ENCODE measurements at places on chromosomes 4 and X. TPM values are rescaled to one million over a fixed set of nuclear protein-coding genes. Genes with fewer than 3 reads are reported as not detected.

DNA sequence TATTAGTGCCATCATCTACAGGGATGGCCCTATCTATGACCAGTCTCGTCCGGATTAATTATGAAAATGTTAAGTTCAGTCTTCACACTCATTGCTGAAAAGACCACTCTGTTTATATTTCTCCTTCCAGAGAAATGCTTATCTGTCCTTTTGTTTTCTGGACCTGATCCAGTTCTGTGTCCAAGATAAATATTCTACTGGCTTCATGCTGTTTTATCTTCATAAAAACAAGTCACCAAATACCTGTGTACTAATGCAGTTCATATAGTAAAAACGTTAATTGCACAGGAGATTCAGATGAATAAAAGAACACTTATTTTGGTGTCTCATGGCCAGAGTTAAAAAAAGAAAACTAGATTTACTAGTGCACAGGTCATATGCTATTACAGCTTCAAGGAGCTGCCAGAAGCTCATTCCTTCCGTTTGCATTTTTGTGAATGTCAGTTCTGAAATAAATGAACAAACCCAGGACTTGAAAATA, 17.3 kb downstream of the FNIP2 start:
- no peaks in the 10 kb centered on the region for H3K27me3 ChIP-seq
- no peaks in the 10 kb centered on the region for H3K4me1 ChIP-seq
- DNase-seq: no peak
- H3K36me3 ChIP-seq: no peaks in the 10 kb centered on the region

DNA sequence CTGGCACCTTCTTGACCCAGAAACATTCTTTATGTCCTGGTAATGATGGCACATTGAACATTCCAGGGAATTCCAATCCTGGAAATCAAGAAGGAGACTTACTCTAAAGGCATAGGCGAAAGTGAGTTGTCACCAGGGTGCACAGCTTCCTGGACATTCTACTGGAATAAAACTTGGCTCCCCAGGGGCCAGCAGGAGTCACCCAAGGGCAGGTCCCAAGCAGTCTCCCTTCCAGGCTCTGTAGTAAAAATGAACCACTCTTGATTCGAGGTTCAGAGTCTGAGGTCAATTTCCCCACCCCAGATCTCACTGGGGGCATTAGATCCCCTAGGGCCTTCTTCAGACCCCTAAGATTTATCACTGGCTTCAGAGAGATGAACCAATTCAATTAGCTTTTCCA, 338.7 kb upstream of the GATB start:
- H3K36me3 ChIP-seq: no peaks in the 10 kb centered on the region
- H3K27ac ChIP-seq: peak overlapping the region; percentile 89
- no peaks in the 10 kb centered on the region for H3K27me3 ChIP-seq
- peak overlapping the region; percentile 8 for H3K4me3 ChIP-seq
- DNase-seq: no peak
- H3K4me1 ChIP-seq: peaks cover 93% of the 10 kb centered on the region

DNA sequence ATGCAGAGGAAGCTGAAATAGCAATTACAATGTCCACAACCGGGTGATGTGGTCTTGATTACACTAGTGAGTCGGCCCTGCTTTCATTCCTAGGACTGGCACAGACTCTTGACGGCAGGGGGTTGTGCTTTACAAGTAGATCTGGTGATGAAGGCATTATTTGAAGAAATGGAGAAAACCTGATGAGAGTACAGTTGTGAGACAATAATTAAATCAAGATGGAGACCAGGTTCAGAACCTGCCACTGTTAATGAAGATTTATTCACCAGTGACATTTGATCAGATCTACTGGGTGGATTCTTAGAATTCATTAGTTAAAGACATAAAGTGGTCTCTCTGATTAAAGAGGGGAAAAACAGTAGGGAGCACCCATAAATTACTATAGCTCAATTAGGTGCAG, 747.2 kb downstream of the STPG2 start:
- no peaks in the 10 kb centered on the region for H3K36me3 ChIP-seq
- no peaks in the 10 kb centered on the region for H3K27me3 ChIP-seq
- no peak for DNase-seq
- no peak overlapping the region for H3K4me3 ChIP-seq

DNA sequence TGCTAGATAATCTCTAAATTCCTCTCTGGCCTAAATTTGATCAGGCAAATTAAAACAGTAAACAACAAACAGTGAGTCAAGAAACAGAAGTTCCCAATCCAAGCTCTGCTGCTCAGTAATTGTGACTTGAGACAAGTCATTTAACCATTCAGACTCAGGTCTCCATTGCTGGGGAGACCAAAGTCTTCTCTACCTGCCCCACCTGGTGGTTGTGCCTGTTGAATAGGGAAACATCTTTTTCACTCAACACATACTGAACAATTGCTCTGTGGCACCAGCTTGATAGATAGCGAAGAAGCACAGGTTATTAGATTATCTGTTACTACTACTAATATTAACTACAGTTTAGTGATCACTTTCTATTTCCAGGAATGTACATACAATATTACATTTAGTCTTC, 112.1 kb upstream of the EOLA2 start:
- DNase-seq: no peak
- no peaks in the 10 kb centered on the region for H3K4me1 ChIP-seq
- H3K4me3 ChIP-seq: no peak overlapping the region
- no peak overlapping the region for H3K27ac ChIP-seq
- no peaks in the 10 kb centered on the region for H3K27me3 ChIP-seq

DNA sequence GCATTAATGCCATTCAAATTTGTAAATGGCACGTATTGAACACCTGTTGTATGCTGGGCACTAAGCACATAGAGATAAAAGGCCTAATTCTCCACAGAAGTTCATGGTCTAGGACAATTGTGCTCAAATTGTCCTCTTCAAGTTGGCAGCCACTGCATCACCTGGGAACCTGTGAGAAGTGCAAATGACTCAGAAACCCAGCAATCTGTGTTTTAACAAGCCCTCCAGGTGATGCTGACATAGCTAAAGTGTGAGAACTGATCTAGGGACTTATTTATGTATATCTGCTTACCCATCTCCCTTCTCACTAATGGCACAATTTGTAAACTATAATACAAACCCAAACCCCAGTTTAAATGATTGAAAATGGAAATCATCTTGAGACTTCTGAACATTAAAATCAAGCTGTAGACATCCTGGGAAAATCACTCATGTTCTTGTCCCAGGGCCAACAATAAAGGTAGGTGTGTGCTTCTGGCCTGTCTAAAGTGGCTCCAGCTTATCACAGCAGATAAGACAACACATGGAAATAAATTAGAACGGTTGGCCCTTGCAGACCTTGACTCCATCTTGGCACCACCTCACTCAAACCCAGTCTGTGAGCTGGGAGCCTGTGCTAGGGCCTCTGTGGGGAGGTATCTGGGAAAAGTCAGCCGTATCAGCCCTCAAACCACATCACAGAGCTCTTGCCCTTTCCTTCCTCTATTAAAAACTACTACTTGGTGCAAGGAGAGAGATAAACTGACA, 46.8 kb downstream of the UCHL1 start:
- no peak for DNase-seq
- H3K4me1 ChIP-seq: no peaks in the 10 kb centered on the region
- H3K27me3 ChIP-seq: no peaks in the 10 kb centered on the region
- H3K27ac ChIP-seq: no peak overlapping the region

The GLRA3 gene
- not detected for polyA plus RNA-seq

The TMEM255A gene
- polyA plus RNA-seq: 0.12 TPM

The DCAF4L1 gene
- not detected for polyA plus RNA-seq

Data from naive thymus-derived CD4-positive, alpha-beta T cell (primary cell).